ENCODE measurements at places on chromosomes 7 and 10.

DNA sequence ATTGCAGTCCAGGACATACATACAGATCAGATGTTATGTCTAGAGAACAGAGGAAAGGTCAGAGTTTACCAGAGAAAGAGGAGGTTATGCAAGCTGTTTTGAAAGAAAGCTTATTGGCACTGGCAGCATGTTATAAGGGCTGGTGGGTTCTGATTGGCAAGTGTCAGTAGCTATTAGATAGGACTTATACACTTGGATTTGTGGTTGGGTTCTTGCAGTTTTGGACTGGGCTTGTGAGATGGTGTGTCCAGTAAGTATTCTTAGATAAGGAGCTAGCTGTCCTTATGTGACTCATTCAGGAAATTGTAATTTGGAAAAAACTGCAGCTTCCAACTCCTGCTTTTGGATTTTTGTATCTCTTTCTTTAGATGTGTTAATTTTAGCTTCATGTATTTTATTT, 130.7 kb upstream of the NAMPT start:
- peak; percentile 65 for DNase-seq

DNA sequence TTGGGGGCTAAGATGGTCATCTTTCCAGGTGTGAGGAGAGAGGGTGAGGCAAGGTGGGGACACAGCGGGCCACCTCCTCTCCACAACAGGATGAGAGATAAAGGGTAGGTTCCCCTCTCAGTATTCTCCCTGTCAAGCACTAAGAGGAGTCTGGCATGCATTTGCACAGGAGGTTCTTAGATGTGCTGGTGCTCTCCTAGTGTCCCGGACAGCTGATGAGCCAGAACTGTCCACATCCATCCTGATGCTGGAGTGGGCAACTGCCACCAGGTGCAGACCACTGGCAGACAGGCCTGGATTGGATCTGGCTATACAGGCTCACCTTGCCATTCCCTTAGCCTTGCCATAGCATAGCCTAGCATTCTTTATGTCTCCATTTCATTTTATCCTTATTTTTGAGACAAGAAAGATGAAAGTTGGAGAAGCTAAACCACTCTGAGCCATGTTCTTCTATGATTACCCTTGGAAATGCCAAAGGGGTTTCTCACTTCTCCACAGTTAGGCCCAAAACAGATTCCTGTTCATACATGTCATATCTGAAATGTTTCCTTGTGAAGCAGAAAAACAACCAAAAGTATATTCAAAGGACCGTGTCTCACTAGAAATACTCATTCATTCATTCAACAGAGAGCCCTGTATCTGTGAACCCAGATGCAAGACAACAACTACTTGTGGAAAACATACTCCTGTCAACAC, 48.8 kb upstream of the ANTXRL start:
- no peak for DNase-seq

GRCh38 chr7:94294471-94295131, 100.1 kb upstream of the COL1A2 start:
- DNase-seq = no peak

- no peak for DNase-seq
Observed at GRCh38 chr7:40611095-40611871, 476.5 kb downstream of the SUGCT start.

DNA sequence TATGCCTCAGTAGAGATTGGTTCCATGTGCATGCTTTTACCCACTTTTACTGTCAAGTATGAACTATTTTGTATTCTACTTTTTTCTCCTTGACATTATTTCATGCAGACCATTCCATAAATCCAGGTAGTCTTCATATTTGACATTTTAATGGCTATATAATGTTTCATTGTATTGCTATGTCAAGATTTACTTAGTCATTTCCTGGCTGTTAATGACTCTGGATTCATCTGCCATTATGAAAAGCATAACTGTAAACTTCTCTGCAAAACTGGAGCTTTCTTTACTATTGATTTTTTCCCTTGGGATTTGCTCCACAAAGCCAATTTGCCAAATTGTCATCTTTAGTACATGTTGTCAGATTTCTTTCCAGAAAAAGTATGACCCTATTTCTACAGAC, 6.8 kb upstream of the MSRB2 start:
- DNase-seq = no peak

- no peak for DNase-seq
Observed at GRCh38 chr10:113345826-113346624, 206.8 kb upstream of the HABP2 start.

DNA sequence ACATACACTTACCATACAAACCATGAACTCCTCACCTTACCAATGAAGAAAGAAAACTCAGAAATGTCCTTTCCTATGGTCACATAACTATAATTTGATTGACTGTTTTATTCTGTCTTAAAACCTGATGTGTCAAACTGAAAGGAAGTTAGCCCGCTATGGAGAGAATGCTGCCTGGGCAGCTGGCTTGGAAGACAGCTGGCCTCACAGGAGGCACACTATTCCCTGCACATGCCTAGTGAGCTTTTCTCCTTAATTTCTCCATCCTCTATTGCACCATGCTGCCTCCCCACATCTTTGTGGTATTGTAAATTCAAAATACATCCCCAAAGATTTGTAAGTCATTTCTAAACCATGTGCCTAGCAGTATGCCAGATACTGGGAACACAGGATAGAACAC, 163.3 kb downstream of the STK31 start:
- no peak for DNase-seq

DNA sequence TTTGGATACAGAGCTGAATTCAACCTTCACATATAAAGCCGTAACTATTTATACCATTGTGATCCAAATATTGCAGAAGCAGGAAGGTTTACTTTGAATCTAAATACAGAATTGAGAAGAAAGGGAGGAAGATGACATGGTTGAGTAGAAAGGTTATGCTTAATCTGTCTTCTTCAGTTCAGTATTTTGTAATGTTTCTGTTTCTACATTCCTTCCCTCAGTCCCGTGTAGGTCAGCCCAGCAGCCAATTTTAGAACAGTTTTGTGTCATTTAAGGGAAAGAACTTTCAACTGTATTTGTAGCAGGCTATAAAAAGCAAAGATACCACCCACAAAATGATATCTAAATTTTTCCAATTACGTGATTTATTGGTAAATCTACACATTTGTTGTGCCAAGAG, 97.4 kb downstream of the CPED1 start:
- DNase-seq = peak; percentile 60

GRCh38 chr10:13271552-13272163, 28.2 kb downstream of the PHYH start:
- peak; percentile 10 for DNase-seq

DNA sequence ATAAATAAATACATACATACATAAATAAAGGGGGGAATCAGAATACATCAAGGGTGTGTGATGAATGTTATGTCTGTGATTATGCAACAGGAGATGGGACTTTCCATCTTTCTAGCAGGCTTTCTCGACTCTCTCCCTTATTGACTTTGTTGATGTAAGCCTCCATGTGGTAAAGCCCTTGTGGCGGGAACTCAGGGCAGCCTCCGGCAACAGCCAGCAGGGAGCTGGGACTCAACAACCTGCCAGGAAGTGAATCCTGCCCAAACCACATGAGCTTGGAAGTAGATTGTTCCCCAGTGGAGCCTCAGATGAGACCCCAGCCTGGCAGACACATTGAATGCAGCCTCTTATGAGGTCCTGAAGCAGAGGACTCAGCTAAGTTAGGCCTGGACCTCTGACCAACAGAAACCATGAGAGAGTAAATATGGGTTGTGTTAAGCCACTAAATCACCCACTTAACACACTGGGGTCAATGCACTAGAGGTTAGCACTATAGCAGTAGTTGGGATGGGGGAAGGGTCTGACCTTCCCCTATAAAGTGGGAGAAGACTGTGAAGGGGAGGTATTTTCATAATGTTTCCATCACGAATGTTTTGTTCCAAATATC, 104.0 kb downstream of the JCAD start:
- DNase-seq = peak; percentile 91

DNA sequence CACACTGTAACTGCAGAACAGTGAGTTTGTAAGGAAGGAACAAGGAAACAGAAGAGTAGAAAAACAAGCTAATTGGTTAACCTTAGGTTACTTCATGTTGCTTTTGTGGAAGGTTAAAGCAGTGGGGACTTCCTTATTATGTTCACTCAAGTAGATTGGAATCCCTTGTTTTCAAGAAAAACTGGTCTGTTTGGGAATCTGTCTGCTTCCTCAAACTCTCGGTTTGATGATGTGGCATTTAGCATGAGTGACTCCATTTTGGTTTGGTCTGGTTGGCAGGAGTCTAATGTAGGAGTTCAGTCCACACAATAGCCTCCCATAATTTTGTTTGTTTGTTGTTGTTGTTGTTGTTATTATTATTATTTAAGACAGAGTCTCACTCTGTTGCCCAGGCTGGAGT, 3.8 kb upstream of the TRIM56 start:
- DNase-seq = no peak

DNA sequence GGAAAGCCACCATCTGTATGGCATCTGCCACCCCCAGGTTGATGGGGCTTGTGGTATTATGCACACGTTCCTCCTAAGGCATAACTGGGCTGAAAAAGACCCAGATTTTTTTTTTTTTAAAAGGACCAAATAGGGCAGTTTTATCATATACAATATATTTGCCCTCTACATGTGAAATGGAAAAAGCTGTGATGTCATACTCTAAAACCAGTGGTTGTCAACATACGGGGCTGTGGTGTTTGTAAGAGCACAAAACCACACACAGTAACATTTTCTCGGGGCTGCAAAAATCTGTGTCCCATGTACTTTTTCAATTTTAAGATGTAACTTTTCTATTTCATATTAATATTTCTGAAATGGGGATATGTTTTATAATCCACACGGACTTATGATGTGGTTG, 34.9 kb downstream of the FAM171A1 start:
- no peak for DNase-seq

- peak; percentile 30 for DNase-seq
Observed at GRCh38 chr7:17526621-17527020, 228.2 kb downstream of the AHR start.

DNA sequence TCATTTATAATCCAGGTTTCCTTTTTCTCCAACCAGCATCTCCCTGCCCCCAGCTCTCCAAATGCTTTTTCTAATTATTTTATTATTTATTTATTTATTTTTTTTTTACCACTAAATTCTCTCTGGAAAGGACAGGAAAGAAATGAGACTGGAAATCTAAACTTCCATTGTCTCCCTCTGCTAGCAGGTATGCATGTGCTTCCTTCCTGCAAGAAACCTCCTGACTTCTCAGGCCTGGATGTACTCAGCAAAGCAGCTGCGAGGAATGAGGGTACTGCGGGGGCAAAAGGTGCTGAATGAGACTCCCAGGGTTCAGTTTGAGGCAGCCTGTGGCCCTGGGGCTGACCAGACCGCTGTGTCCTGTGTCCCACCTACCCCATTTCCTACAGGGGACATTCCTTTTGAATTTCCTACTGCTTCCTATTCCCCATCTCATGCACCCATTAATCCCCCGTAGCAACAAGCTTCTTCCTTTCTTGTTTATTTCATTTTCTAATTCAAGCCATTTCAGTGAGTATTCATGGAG, 324.6 kb upstream of the IGFBP3 start:
- DNase-seq = no peak

DNA sequence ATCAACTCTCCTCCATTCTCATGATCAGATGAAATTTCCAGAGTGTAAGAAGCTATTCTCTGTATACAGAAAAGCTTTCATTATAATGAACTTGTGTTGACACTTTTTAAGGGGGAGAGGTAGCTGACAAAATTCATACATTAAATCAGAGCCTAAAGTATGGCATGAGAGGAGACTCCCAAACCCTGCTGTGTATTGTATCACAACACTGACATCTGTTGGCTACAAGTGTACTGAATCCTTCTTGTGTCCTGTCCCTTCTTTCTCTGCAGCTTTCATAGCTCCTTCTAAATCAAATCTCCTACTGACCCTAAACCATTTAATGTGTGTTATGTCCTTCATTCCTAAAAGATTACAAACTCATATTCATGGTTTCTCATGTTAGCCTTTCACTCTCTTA, 70.9 kb downstream of the GCC1 start:
- peak; percentile 40 for DNase-seq

DNA sequence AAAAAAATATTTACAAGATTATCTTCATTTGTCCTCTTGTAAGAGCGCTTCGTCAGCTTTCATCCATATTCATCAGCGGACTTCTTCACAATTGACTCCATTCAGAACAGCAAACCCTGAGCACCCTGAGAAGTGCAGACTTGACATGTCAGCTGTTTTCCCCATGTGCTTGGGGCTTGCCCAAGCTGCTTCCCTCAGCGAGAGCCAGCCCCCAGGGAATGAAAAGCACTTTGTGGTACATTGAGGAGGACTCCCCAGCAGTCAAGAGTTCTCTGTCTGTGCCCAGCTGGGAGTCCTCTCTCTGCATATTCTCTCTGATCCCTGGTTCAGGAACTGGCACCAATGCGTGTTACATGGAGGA, 22.7 kb downstream of the HKDC1 start:
- no peak for DNase-seq

- DNase-seq = no peak
Observed at GRCh38 chr10:63689768-63690167, 168.6 kb downstream of the REEP3 start.

- DNase-seq = no peak
Observed at GRCh38 chr10:46526682-46527038, 29.8 kb downstream of the GPRIN2 start.

DNA sequence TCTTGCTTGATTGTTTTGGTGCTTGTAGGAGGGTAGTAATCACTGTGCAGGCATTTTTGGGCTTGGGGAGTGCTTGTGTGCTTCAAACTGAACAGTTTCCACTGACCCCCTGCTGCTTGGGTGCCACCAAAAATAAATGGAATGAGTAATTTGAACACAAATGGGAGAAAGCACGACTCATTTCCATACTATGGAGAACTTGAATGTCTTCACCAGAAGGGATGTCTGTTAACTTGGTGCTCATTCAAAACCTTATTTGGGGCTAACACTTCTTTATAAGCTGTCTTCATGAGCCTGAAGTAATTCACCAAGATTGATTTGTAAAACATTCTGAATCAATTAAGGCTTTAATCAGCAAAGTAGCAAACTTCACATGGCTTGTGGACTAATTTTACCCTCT, 560.3 kb downstream of the SDK1 start:
- DNase-seq = no peak
